G401 (cell line): ENCODE measurements at places on chromosomes 16 and 17. TPM values are rescaled to one million over a fixed set of nuclear protein-coding genes. Genes with fewer than 3 reads are reported as not detected.

DNA sequence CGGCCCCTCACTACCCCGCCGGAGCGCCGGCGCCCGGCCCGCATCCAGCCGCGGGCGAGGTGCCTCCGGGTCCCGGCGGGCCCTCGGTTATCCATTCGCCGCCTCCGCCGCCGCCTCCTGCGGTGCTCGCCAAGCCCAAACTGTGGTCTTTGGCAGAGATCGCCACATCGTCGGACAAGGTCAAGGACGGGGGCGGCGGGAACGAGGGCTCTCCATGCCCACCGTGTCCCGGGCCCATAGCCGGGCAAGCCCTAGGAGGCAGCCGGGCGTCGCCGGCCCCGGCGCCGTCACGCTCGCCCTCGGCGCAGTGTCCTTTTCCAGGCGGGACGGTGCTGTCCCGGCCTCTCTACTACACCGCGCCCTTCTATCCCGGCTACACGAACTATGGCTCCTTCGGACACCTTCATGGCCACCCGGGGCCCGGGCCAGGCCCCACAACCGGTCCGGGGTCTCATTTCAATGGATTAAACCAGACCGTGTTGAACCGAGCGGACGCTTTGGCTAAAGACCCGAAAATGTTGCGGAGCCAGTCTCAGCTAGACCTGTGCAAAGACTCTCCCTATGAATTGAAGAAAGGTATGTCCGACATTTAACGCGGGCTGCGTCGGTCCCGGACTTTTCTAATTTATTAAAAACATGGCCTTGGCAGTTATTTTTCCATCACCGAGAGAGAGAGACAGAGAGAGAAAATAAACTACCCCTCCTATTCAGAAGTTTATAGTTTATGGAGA is 2.8 kb downstream of the IRX5 start:
- DNase-seq: no peak

GRCh38 chr17:75468779-75469373 is 12.4 kb downstream of the TMEM94 start:
- no peak for DNase-seq

DNA sequence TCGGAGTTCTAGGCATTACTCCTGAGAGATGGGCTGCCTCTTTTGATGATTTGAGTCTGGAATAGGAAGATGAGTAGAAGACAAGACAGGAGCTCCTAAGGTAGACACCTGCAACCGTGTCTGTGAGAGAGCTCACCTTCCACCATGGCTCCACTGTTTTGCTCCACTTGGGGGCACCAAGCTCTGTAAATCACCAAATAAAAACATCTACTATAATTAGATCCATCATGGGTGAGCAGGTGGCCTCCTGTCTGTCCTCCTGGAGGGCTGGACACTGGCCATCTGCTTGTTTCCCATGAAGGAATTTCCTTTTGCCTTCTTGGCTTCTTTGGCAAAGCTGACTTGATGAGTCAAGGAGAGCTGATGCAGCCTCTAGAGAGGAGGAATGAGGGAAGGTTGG is 179.0 kb downstream of the HAPSTR1 start:
- DNase-seq: peak; percentile 62

GRCh38 chr17:17422217-17422610 is 54.6 kb upstream of the MED9 start:
- DNase-seq: no peak

DNA sequence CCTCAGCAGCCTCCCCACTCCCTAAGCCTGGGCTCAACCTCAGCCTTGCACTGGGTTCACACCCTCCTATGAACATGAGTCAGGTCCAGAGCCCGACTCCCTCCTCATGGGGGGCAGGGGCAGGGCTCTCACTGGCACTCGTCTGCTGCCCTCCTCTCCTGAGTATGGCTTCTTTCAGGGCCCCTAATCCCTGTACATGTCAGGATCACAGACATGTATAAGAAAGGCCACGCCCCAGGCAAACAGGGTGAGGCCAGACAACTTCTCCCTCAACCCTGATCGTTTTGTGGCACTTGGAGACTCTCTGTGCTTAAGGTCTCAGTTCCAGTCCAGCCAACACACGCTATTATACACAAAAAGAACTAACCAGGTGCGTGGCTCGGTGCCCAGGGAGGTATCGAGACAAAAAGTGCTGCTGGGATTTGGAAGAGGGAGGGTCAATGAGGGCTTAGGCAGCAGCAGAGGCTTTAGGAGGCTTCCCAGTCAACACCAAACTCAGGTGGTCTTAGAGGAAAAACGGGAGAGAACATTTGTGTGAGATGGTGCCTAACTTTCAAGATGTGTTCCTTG is 45.2 kb downstream of the CMTM3 start:
- DNase-seq: no peak

DNA sequence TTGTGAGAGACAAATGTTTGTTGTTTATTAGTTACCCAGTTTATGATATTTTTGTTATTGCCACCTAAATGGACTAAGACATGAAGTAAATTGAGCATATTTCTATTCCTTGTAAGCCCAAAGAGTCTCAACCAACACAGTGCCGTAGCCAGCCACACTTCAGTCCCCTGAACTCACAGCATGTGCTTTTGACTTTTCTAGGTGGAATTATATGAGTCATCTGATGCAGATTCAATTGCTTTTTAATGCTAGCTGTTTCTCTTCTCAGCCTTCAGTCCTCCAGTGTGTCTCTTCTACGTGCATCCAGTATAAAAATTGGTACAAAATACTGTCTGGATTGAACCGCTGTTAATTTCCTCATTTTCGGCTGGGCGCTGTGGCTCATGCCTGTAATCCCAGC is 39.0 kb downstream of the IQCK start:
- DNase-seq: no peak

- no peak for DNase-seq
Measured at GRCh38 chr16:81917375-81917774, 93.9 kb downstream of the SDR42E1 start.

DNA sequence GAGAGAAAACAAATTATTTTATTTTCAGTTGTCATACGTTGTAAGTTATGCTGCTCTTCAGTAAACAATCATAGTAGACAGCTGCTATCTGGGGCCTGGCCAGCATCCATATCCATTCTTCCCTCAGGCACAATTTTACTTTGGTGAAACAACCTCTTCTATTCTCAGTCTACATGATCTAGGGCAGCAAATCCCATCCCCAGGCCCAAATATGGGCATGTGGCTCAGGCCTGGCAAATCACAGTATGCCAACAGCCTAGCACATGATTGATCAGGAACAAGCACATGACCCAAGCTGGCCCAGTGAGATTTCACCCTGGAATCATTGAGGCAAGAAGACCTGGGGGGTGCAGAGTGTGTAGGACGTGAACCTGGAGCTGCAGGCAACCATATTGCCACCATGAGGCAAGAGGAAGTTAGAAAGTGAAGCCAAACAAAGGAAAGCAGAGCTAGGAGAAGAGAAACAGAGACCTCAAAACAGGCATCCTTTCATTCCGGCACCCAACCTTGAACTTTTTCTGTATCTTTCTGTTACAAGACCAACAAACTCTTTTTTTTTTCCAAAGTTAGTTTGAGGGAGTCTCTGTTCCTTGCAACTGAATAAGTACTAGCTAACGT is 10.3 kb upstream of the ABCC12 start:
- no peak for DNase-seq

GRCh38 chr16:1637526-1637925 is 25.4 kb downstream of the CRAMP1 start:
- DNase-seq: peak; percentile 97

DNA sequence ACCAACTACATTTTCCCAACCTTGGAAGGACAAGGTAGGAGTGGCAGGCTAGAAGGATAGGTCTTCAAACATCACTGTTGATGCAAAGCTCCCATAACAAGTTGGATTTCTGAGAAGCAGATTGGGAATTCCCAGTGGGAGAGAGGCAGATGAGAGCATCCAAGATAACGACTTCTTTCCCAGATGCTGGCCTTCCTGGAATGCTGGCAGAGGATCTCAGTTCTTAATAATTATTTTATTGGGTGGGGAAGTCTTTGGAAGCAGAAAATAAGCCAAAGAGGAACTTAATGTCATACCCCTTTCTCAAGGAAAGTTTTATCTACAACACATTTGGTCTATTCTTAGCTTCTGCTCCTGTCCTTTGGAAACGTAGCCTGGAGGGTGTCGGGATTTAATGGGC is 64.5 kb downstream of the MPRIP start:
- no peak for DNase-seq

DNA sequence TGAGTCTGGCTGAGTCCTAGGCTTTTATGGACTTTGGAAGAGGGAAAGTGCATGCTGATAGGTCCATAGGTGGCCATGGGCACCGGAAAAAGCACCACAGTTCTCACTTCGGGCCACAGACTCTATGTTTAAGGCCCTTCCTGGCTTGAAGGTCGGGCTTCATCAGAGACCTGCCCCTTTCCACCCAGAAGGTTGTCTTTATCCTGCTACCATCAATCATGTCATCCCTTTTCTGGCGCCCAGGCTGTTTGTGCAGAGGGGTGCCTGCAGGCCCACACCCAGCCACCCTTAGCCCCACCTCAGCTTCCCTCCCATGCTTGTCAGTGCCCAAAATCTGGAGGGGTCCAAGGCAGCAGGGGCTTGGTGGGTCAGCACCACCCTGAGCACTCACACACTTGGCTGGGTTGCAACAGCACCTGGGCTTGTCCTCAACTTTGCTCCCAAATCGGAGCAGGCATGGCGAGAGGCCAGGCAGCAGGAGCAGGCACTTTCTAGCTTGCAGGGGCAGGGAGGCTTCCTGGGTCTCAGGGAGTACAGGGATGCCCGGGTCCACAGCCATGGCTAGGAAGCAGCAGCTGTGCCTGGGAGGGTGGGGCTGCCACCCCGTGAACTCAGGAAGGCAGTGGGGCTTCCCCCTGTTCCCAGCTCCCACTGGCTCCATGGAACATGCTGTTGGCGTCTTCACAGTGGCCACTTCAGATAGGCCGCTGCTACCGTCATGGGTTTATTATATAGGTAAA is 63.8 kb upstream of the TOM1L1 start:
- DNase-seq: no peak

DNA sequence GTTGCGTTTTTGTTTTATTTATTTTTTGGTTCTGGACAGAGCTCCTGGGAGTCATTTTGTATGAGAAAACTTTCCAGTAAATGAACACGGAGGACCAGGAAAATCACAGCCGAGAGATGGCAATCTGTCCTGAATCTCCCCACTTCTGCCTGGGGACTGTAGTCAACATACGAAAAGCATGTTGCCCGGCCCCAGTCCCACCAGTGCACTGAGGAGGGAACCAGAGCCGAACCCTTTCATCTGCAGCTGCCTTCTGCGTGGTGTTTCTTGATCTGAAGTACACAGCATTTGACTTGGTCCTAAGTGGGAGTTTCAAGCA is 18.9 kb downstream of the SNX11 start:
- no peak for DNase-seq

GRCh38 chr16:20838240-20838639 is 31.9 kb downstream of the REXO5 start:
- DNase-seq: no peak

GRCh38 chr17:79558091-79558900 is 52.6 kb downstream of the RBFOX3 start:
- peak; percentile 70 for DNase-seq

The GRAP gene
- 1.3 and 5.2 TPM in 2 replicates for total RNA-seq

The ZNF830 gene
- total RNA-seq: 16.9 and 22.3 TPM in 2 replicates

The HES7 gene
- 1.1 and 3.9 TPM in 2 replicates for total RNA-seq

The UNC13D gene
- 2.8 and 6.0 TPM in 2 replicates for total RNA-seq

The ZG16 gene
- not detected in 2 replicates for total RNA-seq

The TMC8 gene
- total RNA-seq: 0.14 TPM in 1 of 2 replicates, not detected in the other

The KRT17 gene
- not detected in 2 replicates for total RNA-seq

The EARS2 gene
- 34.2 and 49.8 TPM in 2 replicates for total RNA-seq

The SMIM36 gene
- not detected in 2 replicates for total RNA-seq
